ENCODE measurements at places on chromosomes 3 and 15.

DNA sequence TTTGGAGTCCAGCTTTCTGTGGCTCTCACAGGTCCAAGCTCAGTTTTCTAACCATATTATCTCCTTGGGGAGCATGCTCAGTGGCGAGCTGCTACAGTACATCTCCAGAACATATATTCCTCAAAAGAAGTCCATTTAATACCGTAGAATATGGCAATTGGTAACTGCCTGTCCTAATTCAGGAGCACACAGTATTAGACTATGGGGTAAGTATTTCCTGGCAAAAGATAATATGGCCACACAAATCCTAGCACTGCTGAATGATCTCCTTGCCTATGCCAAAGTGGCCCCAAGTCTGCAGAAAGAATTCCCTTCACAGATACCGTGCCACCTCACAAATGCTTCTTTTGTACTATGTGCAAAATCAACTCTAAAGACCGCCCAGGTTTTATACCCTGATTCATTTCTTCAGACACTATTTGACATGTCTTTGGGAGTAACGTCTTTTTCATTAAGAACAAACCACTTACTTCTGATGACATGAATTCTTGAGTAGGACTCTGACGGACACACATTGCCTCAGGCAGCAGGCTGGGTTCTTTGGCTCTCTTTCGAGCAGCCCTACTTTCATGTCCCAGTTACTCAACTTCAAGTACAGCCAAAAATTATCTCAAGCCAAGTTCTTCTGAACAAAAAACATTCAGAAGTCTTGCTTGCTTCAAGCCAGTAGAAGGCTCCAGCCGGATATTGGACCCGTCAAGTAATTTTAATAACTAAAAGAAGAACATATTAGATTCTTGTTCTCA, 368.3 kb upstream of the DCBLD2 start:
- DNase-seq = no peak

- no peak for DNase-seq
Measured at GRCh38 chr15:41888662-41889253, 5.1 kb downstream of the SPTBN5 start.

GRCh38 chr15:68930268-68931022, at the start of gene SPESP1:
Gene SPESP1, plus strand, starts transcription at chr15:68930525. Its CDS starts 129 bp downstream, at chr15:68930654.
- DNase-seq = no peak

DNA sequence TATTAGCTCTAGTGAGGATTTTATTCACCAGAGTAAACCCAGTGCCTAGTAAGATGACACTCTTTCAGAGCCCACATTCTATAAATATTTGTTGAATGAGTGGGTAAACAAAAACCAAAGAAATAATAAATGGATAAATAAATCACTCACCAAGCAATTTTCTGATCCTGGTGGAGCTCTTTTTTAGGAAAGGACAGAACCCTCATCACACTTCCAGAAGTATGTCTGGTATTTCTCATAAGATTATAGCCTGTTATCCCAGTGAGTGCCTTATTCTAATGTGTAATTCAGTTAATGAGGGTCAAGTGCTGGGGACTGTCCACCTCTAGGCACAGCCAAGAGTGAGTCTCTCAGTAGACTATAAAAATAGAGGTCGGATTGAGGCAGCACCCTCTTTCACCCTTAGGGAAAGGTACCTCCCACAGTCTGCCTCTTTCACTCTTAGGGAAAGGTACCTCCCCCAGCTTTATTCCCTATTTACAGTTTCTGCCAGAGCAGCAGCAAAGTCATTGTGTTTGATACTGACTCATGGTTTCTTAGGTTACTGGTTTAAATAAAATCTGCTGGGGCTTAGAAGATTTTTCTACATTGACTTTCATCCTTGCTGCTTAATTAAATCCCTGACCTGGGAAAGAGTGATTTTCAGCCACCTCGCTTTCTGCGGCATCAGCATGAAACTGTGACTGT, 145.0 kb downstream of the STAC start:
- DNase-seq = no peak

- DNase-seq = no peak
Measured at GRCh38 chr3:157610876-157611535, 107.8 kb upstream of the VEPH1 start.

DNA sequence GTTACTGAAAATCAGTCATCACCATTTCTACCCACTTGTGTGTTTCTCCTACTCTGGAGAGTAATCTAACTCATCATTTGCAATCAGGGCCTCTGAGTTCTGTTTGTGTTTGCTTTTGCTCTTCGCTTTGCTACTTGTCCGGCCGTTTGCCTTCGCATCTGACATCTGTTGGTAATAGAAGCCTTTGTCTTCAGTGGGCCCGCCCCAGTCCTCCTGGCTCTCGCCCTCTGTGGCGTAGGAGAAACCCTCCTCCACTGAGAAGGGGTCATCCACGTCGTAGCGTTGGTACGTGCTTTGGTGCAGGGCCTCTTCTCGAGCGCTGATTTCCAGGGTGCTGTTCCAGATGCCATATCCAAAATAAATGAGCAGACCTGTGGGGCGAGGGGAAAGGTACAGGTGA, 48.3 kb downstream of the CLDN11 start:
- no peak for DNase-seq

- no peak for DNase-seq
Measured at GRCh38 chr3:78088006-78088405, 1048.1 kb downstream of the ROBO2 start.

GRCh38 chr15:34154725-34155204, 52.9 kb downstream of the PGBD4 start:
- DNase-seq = no peak

GRCh38 chr15:31306426-31307269, 20.0 kb upstream of the KLF13 start:
- no peak for DNase-seq

DNA sequence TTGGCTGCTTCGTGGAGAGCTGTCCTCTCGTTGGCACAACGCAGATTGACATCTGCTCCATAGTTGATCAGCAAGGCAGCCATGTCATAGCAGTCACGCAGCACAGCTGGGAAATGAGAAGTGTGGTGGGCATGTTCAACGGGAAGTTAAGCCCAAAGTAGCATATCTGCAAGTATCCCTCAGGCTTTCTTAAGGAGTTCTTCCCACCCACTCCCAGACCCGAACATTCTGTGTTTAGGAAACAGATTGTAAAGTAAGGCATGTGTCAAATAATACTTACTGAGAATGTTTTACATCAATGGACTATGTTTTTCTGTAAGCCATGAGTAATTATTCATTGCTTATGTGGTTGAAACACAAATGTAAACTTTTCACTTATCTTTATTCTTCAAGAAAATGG, 9.2 kb downstream of the ASB14 start:
- no peak for DNase-seq

- no peak for DNase-seq
Measured at GRCh38 chr3:49721896-49722781, 1.6 kb downstream of the GMPPB start.

DNA sequence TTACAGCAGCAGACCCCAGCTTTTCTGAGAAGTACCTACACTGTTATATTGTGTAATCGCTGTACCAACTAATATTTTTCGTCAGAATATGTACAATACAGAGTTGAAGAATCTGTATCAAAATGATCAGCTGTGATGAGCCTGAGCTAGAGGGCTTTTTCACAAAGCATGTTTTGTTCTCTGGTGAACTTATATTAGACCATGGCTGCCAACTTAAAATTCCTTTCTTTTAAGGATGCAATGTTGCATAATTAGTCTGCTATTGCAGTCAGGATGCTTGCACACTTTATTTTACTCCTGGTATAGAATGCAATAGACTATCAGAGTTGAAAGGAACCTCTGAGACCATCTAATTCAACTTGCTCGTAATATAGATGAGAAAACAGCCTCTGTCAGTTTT, 127.8 kb downstream of the RBMS3 start:
- no peak for DNase-seq

DNA sequence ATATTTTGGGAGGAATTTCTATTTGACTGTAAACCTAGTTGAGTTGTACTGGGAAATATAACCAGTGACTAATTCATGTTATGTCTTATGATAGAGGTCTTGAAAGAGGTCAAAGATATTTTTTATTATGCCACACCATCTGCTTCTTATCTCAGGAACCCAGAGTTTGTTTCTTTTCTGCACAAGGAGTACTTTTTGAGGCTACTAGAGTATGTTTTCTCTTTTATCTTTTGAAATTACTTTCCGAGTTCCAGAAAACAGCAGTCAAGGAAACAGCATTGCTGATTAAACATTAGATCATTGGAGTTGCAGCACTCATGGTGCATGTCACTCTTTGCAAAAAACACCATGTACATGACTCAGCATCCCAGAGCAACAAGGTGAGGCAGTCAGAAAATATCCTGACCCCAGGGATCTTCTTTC, 645.8 kb upstream of the NR2F2 start:
- DNase-seq = no peak

- no peak for DNase-seq
Measured at GRCh38 chr3:172218350-172219323, 179.3 kb downstream of the FNDC3B start.

DNA sequence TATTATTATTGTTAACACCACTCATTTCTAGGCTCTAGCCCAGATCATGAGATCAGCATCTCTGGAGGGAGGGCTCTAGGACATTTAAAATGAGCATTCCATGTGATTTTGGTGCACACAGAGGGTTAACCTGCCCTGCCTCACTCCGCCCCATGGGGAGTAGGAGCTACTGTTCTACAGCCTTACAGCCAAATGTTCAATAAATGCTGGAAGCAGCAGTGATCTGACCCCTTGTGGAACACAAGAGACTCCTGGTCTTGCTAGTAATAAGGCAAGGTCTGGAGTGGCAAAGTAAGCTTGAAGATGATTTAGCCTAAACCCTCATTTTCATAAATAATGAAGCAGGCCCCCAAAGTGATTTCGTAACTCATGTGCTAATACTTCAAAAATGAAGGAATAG, 166.4 kb upstream of the EOMES start:
- DNase-seq = no peak

DNA sequence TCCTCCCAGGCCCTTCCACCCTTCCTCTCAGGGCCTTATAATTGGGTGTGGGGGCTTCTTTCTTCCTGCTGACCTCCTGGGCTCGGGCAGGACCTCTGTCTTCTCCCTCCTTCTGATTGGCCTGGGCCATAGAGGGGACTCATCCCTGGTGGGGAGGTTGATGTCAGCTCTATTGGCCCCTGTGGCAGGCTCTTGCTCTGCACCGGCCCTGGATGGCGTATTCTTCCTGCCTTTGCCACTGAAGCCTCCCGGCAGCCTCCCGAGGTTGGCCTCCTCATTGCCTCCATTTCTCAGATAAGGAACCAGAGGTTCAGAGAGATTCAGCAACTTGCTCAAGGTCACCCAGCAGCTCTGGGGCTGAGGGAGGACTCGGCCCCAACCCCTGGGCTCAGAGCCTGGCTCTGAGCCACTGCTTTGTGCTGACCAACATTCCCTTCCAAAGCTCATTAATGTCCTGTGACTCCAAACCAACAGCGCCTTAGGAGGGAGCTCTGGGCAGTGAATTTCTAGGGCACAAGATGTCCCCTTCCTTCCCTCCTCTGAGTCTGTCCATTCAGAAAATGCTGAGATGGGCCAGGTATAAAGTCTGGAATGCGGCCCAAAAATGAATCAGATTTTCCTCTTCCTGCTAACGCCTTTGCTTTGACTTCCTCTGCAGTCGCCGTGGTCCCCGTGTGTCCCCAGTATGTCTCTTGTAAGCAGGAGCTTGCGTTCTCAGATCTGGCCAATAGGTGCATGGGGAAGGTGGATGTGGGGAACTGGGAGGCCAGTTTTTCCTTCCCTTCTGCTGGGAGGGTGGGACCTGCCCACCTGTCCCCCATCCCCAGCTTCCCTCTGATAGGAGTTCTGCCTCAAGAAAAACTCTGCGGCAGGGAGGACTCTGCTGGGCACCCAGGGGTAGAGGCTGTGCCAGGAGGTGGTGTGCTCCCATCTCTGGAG, 74.2 kb downstream of the HMCES start:
- no peak for DNase-seq

GRCh38 chr3:106534206-106534605, 665.4 kb upstream of the CBLB start:
- no peak for DNase-seq

DNA sequence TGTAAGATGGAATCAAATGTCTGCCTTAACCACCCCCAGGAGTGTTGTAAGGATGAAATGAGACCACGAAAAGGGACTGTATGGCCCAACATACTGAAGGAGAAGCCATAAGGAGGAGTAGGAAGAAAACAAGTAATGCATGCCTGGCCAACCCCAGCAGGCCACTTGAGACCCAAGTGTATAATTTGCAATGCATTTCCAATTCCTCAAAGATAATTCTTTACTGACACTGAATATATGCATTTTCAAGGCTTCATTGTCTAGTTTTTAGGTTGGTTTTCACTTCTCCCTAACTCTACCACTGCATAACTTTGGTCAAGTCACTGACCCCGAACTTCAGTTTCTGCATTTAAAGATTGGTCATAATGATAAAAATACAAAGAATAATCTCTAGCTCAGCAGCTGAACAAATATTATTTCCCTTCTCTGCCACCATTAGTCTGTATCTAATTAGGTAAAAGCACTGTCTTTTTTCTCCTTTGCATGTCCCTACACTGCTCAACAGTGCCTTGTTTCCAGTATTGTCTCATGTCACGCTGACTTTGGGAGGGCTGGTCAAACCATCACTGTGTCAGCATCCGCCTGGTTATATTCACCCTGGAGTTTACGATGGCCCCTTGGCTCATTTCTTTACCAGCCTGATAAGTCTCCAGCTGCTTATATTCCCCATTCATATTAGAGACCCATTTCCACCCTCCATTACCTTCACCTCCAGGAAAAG, 378.6 kb downstream of the NTRK3 start:
- no peak for DNase-seq

DNA sequence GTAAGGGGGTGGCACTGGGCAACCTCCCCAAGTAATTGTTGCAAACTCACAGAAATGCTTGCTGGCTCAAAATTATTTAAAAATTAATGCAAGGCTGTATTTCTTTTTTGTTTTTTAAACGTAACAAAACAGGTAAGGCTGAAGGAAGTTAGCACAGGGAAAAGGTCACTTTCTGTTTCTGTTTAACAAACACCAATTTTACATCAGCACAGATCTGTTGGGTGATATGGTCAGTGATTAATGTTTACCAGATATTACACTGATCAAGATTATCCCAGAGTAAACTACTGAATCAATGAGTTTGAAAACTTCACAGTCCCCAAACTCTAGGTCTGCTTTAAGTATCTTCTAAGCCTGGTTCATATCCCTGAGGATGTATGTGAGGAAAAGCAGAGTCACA, 558.0 kb downstream of the FOXP1 start:
- DNase-seq = no peak

GRCh38 chr15:70214276-70214675, 116.6 kb upstream of the TLE3 start:
- no peak for DNase-seq

All from GOT3 (cell line).